NCI-H187 (cell line): ENCODE measurements at places on chromosomes 1 and 21.
A peak's percentile ranks its signal among the peaks of the same experiment; 100 is the strongest.

GRCh38 chr1:46798810-46799209 lies at the start of gene CYP4B1:
Gene CYP4B1 (plus strand): TSS chr1:46799046. CDS start chr1:46799082, 36 bp downstream.
- DNase-seq = no peak

- DNase-seq = no peak
Measured at GRCh38 chr1:212752934-212753497, 38.6 kb downstream of the NSL1 start.

GRCh38 chr1:60184521-60184920 lies 111.0 kb upstream of the C1orf87 start:
- DNase-seq = no peak

GRCh38 chr1:219801156-219801820 lies 127.1 kb downstream of the SLC30A10 start:
- DNase-seq = no peak

GRCh38 chr1:242534753-242535152 lies 10.3 kb upstream of the PLD5 start:
- DNase-seq = no peak

- no peak for DNase-seq
Measured at GRCh38 chr1:30745156-30745833, 12.3 kb downstream of the LAPTM5 start.

GRCh38 chr1:197269053-197269452 lies 1.0 kb downstream of the CRB1 start:
- DNase-seq = no peak

DNA sequence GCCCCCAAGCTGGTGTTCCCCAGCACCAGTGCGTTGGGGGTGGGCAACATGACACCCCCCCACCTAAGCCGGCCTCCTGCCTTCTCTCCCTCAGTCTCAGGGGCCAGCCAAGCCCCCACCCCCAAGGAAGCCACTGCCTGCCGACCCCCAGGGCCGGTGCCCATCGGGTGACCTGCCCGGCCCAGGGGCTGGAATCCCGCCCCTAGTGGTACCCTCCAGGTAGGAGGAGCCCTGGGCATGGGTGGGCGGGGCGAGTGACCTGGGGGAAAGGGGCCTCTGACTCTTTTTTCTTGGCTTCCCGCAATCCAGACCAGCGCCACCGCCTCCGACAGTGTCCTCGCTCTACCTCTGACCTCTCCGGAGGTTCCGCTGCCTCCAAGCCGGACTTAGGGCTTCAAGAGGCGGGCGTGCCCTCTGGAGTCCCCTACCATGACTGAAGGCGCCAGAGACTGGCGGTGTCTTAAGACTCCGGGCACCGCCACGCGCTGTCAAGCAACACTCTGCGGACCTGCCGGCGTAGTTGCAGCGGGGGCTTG lies 1.3 kb upstream of the EFNA4 start:
- DNase-seq = no peak

GRCh38 chr1:156439036-156439776 lies 61.4 kb downstream of the MEF2D start:
- DNase-seq = no peak

DNA sequence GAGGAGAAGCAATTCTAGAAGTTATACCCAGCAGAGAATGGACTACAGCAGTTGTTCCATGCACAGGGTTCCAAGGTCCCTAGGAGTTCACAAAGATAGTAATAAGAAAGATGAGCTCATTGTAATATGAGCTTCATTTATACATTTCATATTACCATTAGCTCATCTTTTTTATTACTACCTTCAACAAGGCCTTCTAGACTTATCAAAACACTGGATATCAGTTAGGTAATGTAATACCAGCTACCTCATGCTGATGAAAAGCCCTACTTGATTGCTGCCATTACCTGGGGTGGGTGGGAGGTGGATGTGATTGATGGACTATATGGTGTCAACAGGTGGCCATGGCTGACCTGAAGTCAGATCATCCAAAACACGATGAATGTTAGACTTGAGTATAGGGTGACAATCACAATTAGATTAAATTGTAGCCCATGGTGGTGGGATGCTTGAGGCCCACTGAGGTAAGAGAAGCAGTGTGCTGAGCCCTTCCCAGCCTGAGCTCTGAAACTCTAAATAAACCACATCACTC lies 34.1 kb downstream of the SPATA46 start:
- no peak for DNase-seq

GRCh38 chr21:33367309-33367973 lies 35.8 kb upstream of the IFNGR2 start:
- DNase-seq = no peak

DNA sequence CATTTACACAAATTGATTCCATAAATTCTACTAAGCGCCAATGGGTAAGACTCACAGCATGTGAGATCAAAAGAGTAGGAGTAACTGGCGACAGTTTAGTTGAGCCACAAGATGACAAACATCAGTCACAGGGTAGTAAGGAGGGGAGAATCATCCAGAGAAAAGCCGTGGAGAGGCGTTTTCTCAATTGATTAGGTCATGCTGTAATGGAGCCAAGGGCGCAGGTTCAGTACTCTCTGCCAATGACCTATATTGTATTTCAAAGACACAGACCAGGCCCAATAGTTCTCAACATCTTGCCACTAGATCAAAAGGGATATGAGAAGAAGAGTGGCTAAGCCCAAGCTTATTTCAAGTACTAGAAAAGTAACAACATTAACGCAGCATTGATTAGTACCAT lies 467.5 kb downstream of the SMYD3 start:
- DNase-seq = no peak

GRCh38 chr1:68111519-68112436 lies 61.4 kb upstream of the DIRAS3 start:
- peak; percentile 49 for DNase-seq

DNA sequence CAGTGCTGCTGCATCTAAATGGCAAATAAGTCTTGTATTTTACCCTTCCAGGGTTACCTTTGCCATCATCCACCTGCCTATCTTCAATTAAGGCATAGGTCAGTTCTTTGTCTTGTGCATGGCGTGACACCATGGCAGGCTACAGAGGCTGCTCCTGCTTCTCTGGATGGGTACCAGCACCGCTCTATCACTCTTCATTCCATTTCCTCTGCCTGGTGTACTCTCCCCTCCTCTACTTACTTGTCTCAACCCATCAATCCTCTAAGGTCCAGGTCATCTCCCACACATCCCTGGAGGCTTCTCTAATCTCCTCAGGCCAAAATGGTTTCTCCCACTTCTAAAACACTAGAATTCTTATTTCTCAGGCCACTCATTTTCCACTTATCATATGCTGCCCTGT lies 257.5 kb downstream of the BARHL2 start:
- DNase-seq = no peak

DNA sequence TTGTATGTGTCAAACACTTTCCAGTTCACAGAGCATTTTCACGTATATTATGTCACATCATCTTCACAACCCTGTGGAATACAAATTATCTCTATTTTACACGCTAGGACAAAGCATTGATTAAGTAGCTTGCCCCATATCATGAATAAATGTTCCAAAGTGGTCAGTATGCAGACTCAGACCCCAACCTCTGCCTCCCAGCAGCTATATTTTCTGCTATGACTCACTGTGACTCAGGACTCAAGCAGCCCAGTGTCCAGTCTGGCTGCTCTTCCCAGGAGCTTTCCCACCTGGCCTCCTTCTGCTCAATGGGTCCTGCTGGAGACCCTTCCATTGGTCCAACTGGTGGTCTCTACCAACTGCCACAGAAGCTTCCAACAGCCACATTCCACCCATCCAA lies 56.0 kb upstream of the RAP1A start:
- DNase-seq = no peak

DNA sequence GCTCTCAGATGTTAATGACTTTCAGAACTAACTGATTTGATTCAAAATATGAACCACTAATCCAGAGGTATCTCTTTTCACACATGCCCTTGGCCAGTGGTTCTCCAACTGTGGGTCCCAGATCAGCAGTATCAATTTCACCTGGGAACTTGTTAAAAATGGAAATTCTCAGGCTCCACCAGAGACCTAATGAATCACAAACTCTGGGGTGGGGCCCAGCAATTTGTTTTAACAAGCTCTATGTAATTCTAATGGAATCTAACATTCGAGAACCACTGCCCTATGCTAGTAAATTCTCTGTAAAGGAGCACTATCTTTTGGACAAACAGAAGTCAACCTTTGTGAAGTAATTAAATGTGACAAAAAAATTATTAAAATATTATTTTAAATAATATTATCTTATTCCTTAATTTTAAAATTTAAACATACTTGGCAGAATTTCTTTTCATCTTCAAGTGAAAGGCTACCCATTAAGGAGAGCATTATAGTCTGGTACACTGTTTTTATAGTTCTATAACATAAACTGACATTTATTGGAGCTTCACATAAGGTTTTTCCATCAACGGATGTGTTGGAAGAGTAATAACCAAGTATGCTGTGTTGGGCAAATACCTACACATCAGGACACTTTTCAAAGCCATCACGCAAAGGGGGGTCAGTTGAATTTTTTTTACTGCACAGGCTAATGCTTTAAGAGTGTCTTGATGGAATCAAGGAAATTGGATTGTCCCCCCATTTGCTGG lies 130.4 kb downstream of the LHX4 start:
- no peak for DNase-seq

GRCh38 chr1:47751996-47752451 lies 245.2 kb downstream of the TRABD2B start:
- DNase-seq = no peak

- DNase-seq = no peak
Measured at GRCh38 chr1:158813164-158813563, 18.0 kb upstream of the MNDA start.

DNA sequence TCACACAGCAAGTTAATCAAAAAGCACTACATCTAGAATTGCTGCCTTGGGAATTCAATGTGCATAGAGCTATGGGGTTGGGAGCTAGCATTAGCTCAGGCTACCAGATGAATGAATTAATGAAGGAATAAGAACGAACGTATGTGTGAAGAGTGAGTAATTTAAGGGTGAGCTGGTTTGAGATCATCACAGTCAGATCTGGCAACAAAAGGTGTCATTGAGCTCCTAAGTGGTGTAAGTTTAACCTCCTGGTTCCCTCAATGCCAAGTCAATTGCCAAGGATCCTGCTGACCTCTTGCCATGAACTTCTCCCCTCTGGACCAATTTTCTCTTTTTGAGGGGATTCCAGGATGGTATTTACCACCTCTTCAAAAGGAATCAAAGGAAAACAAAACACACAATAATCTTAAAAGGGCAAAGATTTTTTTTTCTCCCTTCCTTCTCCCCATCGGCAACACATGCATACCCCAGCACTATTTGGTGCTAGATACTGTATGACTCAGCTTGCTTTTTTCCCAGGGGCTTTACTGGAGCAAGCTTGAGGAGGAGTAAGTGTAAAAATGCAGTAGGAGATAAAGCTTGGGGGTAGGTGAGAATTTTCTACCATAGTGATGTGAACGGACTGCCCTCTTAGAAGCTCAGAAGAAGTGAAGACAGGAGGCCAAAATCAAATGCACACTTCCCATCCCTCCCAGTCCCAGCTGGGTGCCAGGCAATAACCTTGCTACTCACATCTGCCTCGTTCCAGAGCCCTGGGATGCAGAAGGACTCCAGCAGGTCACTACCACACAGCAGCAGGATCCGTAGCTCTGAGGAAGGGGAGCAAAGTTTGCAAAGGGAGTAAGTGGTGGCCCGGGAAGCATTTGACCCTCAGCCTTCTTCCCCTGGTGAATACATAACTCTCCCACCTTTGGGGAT lies 92.0 kb downstream of the LAMC2 start:
- no peak for DNase-seq

DNA sequence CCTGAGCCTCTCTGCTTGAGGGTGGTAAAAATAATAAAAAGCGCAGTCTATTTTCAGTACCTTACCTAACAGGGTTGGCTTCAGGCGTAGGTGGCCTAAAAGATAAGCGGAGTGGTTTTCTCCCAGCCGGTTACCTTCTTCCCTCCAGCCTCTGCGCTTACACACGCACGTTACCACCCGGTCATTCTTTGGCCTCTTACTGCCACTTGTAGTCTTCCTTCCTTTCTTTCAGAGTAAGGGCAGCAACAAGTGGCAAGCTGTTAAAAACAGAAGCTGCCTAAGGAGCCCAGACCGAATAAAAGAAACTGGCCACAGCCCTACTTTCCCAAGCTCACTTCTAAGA lies 35.4 kb downstream of the CLCA1 start:
- DNase-seq = no peak

DNA sequence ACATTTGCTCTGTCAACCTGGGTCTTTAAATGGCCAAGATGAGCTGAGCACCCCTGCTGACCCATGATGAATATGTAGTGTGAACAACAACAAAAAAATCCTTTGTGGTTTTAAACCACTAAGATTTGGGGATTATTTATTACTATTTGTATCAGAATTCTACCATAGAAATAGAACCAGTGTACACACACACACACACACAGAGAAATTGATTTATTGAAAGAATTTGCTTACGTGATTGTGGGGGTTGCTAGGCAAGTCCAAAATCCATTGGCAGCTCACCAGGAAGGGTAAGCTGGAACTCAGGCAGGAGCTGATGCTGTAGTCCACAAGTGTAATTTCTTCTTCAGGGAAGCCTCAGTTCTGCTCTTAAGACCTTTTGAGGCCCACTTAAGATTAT lies 82.5 kb upstream of the MAP1LC3C start:
- no peak for DNase-seq

DNA sequence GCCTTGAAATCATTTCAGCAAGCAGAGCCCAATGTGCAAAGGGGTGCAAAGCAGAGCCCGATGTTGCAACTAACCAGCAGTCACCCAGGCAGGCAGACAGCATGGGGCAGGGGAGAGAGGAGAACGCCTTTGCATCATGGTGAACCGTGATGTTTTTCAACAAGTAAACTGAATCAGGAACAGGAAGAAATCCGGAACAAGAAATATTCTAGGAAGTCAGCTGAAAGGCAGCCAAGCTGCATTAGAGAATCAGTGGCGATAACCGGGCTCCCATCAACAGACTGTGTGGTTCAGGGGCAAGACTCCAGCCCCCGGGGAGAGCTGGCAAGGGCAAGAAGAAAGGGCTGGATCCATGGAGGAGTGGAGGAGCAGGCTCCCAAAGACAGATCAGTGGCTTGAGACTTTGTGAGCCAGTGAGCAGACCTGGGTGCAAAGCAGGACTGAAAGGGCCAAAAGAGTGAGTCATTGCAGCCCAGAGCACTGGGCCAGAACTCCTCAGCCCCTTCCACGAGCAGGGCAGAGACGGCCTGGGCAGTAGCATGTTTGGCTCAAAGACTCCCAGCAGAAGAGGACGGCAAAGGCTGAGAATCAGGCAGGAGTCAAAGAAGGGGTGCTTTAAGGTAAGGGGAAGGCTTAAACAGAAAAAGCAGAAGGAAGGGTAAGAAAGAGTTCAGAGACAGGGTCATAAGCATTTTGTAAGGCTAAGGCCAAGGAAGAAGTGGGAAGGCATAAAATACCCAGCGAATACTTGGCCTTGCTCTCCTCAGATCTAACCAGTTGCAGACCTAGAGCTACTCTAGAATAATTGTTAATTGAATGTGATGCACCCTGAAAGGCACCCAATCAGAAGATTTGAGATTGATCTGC lies 155.0 kb downstream of the SETD4 start:
- no peak for DNase-seq

GRCh38 chr1:89022167-89022959 lies at the start of gene GBP3:
Gene GBP3 (minus strand): TSS chr1:89022866. CDS start chr1:89020721, 2,145 bp downstream.
- DNase-seq = no peak
